ENCODE measurements at places on chromosomes 11 and 22.

DNA sequence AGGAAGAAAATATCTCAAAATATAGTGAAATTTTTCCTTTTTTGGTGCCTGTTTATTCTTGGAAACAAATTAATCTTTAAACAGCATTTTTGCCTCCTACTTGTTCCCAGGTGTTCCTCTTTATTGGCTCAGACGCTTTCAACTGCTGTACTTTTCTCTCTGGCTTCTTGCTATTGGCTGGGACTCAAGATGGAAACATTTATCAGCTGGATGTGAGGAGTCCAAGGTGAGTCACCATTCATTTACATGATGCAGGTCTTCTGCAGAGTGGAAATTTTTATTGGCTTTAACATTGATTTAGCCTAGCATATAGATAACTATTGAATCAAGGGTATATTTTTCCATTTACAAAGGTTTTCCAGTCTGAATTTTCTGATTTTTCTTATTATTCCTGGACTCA lies 34.4 kb upstream of the DNAJB13 start:
- no peak for DNase-seq

- DNase-seq, result no peak
Measured at GRCh38 chr11:57200917-57201316, 19.2 kb downstream of the LRRC55 start.

- DNase-seq, result no peak
Measured at GRCh38 chr11:116485425-116485824, 287.4 kb downstream of the BUD13 start.

DNA sequence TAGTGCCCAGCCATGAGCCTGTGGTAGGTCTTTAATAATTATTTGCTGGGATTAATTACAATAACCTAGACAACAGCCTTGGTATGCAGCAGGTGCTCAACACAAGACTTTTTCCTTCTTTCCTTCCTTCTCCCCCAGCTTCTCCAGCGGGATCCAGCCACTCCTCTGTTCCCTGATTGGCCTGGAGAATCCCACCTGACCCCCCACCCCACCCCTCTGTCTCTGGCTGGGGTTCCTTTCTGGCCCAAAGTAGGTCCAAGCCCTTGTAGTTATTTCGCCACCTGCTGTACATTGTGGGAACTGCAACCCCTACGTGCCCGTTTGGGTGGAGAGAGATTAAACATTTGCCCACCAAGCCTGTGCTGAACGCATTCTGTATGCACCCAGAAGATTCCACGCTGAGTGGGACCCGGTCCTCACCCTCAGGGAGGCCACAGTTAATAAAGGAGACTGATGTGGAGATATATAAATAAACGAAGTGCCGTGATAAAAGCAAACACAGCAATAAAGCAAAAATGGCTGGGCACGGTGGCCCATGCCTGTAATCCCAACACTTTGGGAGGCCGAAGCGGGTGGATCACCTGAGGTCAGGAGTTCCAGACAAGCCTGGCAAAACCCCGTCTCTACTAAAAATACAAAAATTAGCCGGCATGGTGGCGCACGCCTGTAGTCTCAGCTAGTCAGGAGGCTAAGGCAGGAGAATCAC lies 32.1 kb upstream of the DGKZ start:
- DNase-seq, result peak; percentile 75

DNA sequence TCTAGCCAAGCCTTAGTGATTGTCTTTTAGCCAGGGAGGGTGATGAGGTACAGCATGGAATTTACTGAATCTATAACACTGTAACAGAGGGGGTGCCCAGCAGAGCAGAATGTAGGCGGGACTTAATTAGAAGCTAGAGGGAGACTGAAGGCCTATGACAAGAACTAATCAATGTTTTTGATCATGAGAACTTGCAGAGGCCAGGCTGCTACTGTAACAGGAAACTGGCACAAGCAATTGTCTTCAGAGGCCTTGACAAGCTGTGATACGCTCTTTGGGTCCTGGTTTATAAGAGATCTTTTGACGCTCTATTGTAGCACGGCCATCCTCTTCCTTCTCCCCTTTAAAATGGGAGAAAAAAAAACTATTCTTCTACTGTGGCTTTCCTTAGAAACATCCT lies 1297.3 kb downstream of the JRKL start:
- DNase-seq, result no peak

- no peak for DNase-seq
Measured at GRCh38 chr22:47457021-47457420, 694.6 kb downstream of the TBC1D22A start.
